ENCODE measurements at places on chromosomes 2 and 18.

DNA sequence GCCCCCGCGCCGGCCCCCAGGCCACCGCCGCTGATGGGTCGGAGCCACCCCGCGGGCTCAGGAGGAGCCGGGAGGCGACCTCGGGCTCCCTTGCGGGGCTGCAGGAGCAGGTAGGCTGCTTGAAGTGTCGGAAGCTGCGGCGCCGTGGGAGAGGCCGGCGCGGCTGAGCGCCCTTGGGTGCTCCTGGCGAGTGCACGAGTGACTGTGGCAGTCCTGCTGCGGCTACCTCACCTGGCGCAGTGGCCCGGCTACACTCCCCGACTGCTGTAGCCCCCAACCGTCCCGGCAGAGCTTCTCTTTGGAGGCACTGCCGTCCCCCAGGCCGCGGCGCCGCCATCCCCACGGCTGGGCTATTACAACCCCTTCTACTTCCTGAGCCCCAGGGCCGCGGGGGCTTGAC, 10.0 kb upstream of the LYPD6 start:
- DNase-seq = no peak

DNA sequence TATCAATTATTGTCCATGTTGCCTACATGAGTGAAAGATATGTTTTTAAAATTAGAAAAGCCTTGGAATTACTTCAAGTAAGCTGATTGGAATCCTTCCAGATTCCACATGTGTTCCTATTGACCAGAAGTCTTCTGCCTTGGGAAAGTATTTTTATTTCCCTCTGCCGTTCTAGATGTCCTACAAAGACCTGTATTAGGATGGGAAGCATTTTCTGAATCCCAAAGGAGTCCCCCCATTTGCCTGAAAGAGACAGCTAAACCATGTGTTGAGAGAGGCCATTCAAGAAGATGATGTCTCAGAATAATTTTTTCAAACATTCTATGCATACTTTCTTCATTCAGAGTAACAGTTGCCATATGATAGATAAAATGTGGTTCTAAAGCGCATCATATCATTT, 19.0 kb upstream of the MYO1B start:
- DNase-seq = no peak

DNA sequence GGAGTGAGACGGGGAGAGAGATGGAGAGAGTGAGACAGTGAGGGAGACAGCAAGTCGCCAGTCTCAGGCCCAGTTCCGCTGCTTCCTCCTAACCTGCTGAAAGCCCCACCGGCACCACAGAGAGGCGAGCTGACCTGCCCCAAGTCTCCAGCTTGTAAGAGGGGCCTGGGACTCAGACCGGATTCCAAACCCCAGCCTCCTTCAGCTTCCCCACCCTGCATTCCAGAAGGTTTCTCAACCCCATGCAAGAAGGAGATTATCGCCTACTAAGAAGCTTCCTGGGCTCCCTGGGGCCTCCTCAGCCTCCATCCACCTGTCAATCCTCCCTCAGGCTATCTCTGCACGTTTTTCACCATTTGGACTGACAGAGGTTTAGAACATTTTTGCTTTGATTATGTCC, 173.1 kb upstream of the RAB6C start:
- DNase-seq = no peak

GRCh38 chr2:230225486-230225885, at the start of gene SP140:
TSS of gene SP140 (plus strand) at chr2:230225736. CDS start at chr2:230225845, 109 bp downstream.
- no peak for DNase-seq

DNA sequence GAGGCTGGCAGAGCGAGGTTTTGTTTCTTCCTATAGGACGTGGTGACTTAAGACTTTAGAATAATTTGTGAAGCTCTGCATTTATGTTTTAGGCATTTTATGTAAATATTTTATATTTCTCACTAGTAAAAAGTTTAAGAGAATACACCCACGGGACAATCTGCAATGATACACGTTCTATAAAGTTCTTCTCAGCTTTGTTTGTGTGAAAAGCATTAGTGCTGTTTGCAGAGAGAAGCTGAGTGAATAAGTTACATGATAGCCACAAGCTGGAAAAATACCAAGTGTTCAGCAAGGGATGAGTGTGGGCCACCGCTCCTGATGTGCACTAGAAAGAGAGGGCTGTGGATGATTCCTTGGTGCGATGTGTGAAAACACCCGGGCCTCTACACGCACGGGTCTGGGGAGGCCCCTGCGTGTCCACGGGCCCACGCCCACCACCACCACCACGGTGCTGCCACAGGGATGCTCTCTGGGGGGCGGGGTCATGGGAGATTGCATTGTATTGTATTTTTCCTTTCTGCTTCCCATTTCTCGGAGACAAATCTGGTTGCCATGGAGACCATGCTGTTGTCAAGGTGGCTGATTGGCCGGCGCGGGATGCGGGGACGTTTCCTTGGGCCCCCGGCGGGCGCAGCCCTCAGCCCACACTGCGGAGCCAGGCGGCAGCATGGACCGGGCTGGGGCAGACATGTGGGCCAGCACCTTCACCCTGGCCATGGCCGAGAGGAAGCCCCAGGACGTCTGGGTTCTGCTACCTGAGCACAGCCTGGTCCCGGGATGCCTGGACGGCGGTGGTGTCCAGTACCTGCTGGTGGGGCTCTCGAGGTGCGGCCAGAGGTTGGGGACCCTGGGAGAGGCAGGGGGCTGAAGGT, at the start of gene RTP5:
TSS of gene RTP5 (plus strand) at position 643 of the 875 bp plus-strand sequence. CDS start at position 671, 28 bp downstream.
- DNase-seq = peak; percentile 17

- no peak for DNase-seq
These were observed 977.3 kb upstream of the POU3F3 start for GRCh38 chr2:103876611-103877010.

DNA sequence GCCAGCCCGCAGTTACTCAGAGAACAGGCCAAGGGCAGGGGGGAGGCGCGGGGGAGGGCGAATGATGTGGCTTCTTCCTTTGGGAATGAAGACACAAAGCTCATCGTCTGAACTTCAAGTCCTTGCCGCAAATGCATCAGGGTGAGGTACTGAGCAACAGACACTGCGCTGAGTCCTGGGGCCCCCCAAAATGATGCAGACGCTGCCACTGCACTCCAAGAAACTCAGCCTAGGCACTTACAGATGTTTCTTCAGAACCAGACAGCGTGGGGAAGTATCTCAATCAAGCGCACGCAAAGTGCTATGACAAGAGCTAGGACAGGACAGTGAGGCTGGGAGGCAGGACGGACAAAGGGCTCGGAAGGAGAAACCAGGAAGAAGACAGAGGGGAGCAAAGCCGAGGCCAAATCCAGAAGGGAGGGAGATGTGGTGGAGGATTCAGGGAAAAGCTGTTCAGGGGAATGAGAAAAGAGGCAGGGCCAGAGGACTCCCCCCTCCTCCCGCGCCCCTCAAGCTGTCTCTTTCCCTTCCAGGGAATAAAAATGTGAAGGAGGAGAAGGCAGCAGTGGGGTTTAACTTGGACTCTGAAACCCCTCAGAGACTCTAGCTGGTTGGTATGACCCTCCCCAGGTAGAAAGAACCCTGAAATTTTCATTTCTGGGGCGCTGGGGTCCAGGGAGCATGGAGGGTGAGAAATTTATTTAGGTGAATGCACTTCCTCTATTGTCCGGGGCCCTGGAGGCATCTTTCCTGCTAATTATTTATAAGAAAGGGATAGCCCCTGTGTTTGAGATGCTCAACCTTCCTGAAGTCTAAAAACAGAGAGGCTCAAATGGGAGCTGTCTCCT, 34.9 kb downstream of the CIB4 start:
- no peak for DNase-seq

GRCh38 chr2:4175343-4175742, 472.0 kb downstream of the DCDC2C start:
- DNase-seq = no peak

DNA sequence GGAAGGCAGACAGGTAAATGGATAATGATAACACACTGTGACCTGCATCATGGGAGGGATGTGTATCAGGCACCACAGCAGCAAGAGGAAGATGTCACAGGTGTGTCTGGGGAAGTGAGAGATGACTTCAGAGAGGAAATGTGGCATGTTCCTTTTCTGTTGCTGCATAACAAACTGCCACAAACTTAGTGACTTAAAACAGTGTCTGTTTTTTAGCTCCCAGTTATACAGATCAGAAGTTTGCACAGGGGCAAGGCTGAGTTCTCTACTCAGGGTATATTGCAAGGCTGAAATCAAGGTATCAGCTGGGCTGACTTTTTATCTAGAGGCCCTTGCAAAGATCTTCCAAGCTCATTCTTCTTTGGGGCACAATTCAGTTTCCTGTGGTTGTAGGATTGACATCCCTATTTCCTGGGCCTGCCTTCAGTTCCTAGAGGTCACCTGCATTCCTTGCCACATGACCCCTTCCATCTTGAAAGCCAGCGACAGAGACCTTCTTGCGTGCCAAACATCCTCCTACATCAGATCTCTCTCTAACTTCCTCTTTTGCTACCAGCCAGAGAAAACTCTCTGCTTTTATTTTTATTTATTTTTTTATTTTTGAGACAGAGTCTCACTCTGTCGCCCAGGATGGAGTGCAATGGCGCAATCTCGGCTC, 2.1 kb upstream of the MAP3K2 start:
- no peak for DNase-seq
